RWPE2 (cell line): ENCODE measurements at places on chromosomes 5 and 9.

DNA sequence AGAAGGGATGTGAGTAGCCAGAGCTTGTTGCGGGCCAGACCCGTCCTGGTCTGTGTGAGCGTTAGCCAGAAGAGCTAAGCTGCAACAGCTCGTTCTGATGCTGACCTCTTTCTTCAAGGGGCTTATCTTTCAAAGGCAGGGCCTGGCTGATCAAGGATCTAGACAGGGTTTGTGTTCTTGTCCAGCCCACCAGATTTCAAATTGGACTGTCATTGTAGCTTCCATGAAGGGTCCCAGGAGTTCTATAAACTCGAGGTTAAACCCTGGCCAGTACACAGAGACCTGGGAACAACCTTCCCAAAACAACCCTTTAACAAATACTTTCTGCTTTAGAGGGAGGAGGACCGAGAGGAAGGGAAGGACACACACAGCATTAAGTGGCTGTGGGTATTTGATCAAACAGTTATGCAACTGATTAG is 153.0 kb upstream of the TUT7 start:
- no peak for DNase-seq

- DNase-seq = no peak
Measured at GRCh38 chr5:10856071-10856470, 95.0 kb upstream of the DAP start.

- DNase-seq = no peak
Measured at GRCh38 chr9:79694676-79695400, 123.1 kb downstream of the TLE4 start.

GRCh38 chr5:73672132-73672531 is 46.1 kb downstream of the ARHGEF28 start:
- no peak for DNase-seq

DNA sequence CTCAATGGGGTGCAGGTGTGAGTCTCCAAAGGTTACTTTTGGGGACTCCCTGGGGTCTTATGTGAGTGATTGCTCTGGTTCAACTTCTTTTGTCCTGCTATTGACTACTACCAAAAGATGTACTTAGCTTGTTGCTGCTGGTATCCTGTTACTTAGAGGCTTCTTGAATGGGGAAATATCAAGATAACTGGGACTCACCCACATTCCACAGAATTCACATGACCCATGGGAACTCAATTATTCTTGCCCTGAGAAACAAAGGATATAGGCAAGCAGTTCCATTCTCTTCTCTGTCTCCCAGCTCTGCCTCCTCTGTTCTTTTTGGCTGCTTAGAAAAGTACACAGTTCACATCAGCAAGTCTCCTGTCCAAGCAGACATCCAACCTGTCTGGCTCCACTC is 105.9 kb downstream of the UNC13B start:
- DNase-seq = no peak

GRCh38 chr5:91607675-91608074 is 224.6 kb upstream of the ARRDC3 start:
- no peak for DNase-seq

GRCh38 chr5:68919988-68920490 is 173.8 kb upstream of the SLC30A5 start:
- DNase-seq = no peak

DNA sequence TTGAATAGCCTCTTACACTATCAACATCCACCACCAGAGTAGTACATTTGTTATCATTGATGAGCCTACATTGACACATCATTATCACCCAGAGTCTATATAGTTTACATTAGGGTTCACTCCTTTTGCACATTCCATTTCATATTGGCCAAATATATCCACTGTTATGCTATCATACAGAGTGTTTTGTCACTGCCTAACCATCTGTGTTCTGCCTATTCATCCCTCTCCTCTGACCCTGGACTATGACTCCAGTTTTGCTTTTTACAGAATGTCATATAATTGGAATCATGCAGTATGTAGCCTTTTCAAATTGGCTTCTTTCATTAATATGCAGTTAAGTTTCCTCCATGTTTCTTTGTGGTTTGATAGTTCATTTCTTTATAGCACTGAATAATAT is 904.7 kb downstream of the TLE1 start:
- DNase-seq = no peak

DNA sequence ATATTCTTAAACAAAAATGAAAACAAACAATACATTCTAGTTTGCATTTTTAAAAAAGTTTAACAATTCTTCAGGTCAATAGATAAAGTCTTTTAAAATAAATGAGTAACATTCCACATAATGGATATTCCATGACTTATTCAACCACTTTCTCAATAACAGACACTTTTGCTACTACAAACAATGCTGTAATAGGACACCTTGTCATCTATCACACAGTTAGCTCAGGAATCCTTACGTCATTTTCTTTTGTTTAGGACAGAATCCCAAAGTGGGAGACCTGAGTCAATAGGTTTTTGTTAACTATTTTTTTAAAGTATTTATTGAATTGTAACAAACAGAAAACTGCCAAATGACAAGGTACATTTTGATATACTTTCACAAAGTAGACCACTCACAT is 72.5 kb downstream of the CEP120 start:
- no peak for DNase-seq

GRCh38 chr9:33924978-33925797 is 108.2 kb downstream of the UBE2R2 start:
- DNase-seq = no peak

DNA sequence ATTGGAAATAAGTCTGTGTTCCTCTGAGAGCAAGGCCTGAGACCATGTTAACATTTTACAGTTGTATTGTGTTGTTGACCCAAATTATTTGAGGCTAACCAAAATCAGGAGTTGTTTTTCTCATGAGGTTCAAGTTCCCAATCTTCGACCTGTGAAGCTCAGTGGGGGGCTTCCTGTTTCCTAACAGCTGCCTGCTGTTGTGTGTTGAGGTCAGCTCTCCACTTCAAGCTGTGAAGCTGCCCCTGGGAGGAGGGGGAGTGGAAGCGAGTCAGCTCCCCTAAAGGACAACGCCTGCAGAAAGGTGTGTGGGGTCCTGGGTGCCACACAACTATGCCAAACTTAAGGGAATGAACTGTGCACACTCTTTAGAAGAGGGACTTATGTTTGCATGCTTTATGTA is 295.5 kb downstream of the IRX1 start:
- no peak for DNase-seq
